Epithelial cell of umbilical artery (primary cell): ENCODE measurements at places on chromosomes 3 and 15. TPM values are rescaled to one million over a fixed set of nuclear protein-coding genes. Genes with fewer than 3 reads are reported as not detected.

The ACTC1 gene
- not detected in 2 replicates for total RNA-seq

The ATP13A3 gene
- total RNA-seq = 134 and 169 TPM in 2 replicates

The GOLGA6B gene
- not detected in 2 replicates for total RNA-seq

The TP53BP1 gene
- total RNA-seq = 47.1 and 58.2 TPM in 2 replicates

The CCR8 gene
- not detected in 2 replicates for total RNA-seq

The ZNF385D gene
- total RNA-seq = under 0.01 TPM in 1 of 2 replicates, not detected in the other

The TMEM207 gene
- not detected in 2 replicates for total RNA-seq

The EXD1 gene
- not detected in 2 replicates for total RNA-seq

The MYO5C gene
- total RNA-seq = 2.9 and 11.9 TPM in 2 replicates

The SAXO2 gene
- 0.46 TPM in 1 of 2 replicates, not detected in the other for total RNA-seq

The GABRG3 gene
- not detected in 2 replicates for total RNA-seq

The EPB42 gene
- not detected in 2 replicates for total RNA-seq

The WNT7A gene
- not detected in 2 replicates for total RNA-seq

The GP9 gene
- 0.32 TPM in 1 of 2 replicates, not detected in the other for total RNA-seq

The SLC22A14 gene
- not detected in 2 replicates for total RNA-seq

The GALNT15 gene
- total RNA-seq = 1.3 and 8.7 TPM in 2 replicates

The BUB1B gene
- total RNA-seq = 30.2 and 33.7 TPM in 2 replicates

The TLR9 gene
- total RNA-seq = not detected in 2 replicates

The NUP210 gene
- total RNA-seq = 2.9 and 34.3 TPM in 2 replicates

The BSN gene
- total RNA-seq = under 0.01 TPM in 2 replicates

The RCN2 gene
- 50.0 and 68.2 TPM in 2 replicates for total RNA-seq

The ATP13A5 gene
- total RNA-seq = not detected in 2 replicates

The SMCO1 gene
- under 0.01 TPM in 1 of 2 replicates, not detected in the other for total RNA-seq

The SLC22A13 gene
- not detected in 2 replicates for total RNA-seq

The ARGFX gene
- total RNA-seq = not detected in 2 replicates

The ANKRD63 gene
- not detected in 2 replicates for total RNA-seq

The ZNF502 gene
- 3.6 and 3.9 TPM in 2 replicates for total RNA-seq

The FANCD2OS gene
- not detected in 2 replicates for total RNA-seq
